ENCODE measurements at places on chromosomes 16 and 17.
A peak's percentile ranks its signal among the peaks of the same experiment; 100 is the strongest.

DNA sequence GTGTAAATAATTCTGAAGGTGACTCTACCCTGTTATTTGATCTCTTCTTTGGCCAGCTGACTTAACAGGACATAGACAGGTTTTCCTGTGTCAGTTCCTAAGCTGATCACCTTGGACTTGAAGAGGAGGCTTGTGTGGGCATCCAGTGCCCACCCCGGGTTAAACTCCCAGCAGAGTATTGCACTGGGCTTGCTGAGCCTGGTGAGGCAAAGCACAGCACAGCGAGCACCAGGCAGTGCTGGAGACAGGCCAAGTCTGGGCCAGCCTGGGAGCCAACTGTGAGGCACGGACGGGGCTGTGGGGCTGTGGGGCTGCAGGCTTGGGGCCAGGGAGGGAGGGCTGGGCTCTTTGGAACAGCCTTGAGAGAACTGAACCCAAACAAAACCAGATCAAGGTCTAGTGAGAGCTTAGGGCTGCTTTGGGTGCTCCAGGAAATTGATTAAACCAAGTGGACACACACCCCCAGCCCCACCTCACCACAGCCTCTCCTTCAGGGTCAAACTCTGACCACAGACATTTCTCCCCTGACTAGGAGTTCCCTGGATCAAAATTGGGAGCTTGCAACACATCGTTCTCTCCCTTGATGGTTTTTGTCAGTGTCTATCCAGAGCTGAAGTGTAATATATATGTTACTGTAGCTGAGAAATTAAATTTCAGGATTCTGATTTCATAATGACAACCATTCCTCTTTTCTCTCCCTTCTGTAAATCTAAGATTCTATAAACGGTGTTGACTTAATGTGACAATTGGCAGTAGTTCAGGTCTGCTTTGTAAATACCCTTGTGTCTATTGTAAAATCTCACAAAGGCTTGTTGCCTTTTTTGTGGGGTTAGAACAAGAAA lies 5.1 kb downstream of the STH start:
- DNase-seq = no peak

DNA sequence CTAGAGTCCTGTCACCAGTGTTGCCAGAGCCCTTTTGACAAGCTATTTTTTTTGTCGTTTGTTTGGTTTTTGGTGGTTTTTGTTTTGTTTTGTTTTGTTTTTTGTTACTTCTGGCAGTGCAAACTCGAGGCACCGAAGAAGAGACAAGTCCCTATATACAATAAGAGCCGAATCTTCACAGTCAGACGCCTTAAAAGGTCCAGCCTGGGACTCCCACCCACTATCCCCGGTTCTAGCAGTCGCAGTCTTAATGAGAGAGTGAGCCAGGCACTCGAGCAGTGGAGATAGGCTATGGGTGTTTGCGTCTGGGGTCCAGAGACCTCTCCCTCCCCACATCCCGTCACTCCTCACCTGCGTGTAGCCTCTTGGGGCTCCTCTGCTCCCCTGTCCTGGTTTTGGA lies 1.9 kb downstream of the OR1F1 start:
- DNase-seq = no peak

- peak; percentile 54 for DNase-seq
These were observed 67.5 kb downstream of the SEC14L1 start for GRCh38 chr17:77208217-77208808.

- DNase-seq = peak; percentile 90
These were observed 17.9 kb upstream of the COL1A1 start for GRCh38 chr17:50219342-50219741.

DNA sequence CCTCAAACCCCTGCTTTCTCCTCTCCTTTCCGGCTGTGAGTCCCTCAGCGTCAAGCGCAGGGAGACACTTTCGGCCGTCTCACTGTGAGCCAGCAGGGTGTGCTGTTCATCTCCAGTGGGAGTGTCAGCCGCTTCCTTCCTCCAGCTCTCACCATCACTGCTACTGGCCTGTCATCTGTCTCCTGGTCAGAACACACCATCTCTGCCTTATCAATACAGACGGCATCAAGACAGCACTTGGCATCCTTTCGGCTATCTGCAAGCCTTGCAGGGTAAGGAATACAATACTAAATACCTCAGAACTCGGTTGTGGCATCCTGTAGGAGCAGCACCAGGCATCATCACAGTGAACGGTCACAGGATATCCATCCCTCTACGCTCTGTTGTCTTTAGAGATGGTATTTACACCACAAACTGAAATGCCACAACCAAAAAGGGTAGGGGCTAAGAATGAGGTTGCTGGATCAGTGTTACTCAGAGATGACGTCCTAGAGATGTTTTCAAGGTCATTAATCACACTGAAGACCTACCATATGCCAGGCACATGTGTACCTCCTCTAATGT lies 20.7 kb upstream of the CMTM4 start:
- peak; percentile 92 for DNase-seq

- no peak for DNase-seq
These were observed 45.6 kb downstream of the PRMT7 start for GRCh38 chr16:68356249-68356918.
